ENCODE measurements at places on chromosomes 7 and 10. TPM values are rescaled to one million over a fixed set of nuclear protein-coding genes. Genes with fewer than 3 reads are reported as not detected.

GRCh38 chr7:39392151-39392550 is 174.1 kb upstream of the YAE1 start:
- H3K27me3 ChIP-seq, result peaks cover 4% of the 10 kb centered on the region
- no peak for DNase-seq
- H3K4me3 ChIP-seq, result no peak overlapping the region
- H3K4me1 ChIP-seq, result no peaks in the 10 kb centered on the region
- H3K36me3 ChIP-seq, result no peaks in the 10 kb centered on the region

DNA sequence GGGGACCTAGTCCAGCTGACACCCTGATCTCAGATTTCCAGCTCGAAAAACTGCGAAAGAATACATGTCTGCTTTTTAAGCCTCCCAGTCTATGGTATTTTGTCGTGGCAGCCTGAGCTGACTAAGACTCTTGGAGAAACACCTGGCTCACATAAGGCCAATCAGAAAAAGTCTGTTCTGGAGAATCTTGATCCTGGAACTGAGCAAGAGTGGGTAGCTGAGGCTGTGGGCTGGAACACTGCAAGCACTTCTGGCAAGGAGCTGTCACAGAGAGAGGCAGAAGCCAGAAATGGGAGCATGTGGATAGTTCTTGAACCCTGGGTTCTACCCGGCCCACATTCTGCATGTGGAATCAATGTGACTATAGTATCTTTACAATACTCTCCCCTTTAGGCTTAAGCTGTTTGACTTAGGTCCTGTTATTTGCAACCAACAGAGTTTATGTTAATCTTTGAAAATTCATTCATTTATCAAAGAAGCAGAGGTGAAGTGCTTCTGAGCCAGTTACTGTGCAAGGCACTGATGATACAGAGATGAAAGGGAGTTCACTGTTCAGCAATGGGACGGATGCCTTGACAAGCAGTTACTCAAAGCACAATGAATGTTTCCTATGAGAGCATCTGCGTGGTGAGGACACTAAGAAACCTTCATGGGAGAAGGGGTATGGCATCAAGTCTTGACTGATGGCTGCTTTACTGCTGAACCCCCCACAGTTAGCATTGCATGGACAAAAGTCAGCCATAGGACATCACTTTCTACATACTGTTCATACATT is 4.4 kb upstream of the C10orf90 start:
- no peak for DNase-seq
- H3K27ac ChIP-seq, result no peak overlapping the region
- no peaks in the 10 kb centered on the region for H3K4me1 ChIP-seq
- no peak overlapping the region for H3K4me3 ChIP-seq
- no peaks in the 10 kb centered on the region for H3K27me3 ChIP-seq

GRCh38 chr10:124618470-124619073 is 125.6 kb downstream of the FAM53B start:
- H3K27me3 ChIP-seq, result no peaks in the 10 kb centered on the region
- DNase-seq, result no peak
- H3K36me3 ChIP-seq, result peaks cover 12% of the 10 kb centered on the region
- peak overlapping the region; percentile 54 for H3K27ac ChIP-seq
- no peak overlapping the region for H3K4me3 ChIP-seq

The PAPOLB gene
- not detected for total RNA-seq

DNA sequence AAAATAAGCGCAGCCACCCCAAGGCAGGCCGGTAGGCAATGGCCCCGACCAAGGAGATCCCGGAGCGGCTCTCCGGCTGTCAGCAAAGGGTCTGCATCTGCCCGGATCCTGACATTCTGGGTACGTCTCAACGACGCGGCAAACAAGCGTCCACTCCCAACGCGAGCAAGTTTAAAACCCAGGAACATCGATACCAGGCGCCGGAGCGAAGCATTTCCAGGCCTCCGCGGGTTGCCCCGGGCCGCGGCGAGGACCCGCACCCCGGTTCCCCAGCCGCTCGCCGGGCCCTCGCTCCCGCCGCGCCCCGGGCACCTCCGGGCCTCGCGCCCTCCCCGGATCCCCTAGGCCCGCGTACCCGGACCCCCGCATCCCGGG is 453 bp downstream of the URGCP start:
- peaks cover 7% of the 10 kb centered on the region for H3K4me1 ChIP-seq
- H3K27ac ChIP-seq, result no peak overlapping the region
- DNase-seq, result peak; percentile 30
- H3K4me3 ChIP-seq, result peak overlapping the region; percentile 61
- H3K36me3 ChIP-seq, result peaks cover 2% of the 10 kb centered on the region

DNA sequence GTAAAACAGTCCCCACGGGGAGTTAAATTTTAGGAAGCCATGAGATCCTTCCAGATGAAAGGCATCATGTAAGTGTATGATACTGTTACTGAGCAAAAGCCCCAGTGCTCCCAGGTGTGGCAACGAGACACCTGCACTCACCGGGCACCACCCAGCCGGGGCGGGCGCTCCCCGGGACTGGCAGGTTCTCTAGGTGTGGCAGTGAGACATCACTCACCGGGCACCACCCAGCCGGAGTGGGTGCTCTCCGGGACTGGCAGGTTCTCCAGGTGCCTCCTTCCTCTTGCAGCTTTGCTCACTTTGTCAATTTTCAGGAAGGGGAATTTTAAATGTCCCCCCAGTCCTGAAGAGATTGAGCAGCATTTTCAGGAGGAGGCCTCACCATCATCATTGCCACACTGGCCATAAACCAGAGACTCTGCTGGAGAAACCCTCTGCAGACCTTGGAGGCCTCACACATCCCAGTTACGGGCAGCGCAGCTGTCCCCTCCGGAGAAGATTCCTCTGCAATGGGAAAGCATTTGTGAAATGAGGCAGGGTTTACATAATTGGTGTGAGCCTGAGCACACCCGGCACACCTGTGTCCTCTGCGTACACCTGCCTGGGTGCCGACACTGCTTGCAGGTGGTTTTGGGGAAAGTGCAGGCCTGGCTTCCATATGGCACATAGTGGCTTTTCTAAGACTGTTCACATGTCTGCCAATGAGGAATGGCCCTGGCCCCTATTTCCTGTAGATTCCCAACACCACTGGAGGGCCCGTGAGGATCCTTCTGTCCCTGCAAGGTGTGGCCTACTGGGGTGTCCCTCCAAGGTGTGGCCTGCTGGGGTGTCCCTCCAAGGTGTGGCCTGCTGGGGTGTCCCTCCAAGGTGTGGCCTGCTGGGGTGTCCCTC is 191.4 kb downstream of the EBF3 start:
- no peak overlapping the region for H3K27ac ChIP-seq
- no peaks in the 10 kb centered on the region for H3K36me3 ChIP-seq
- no peaks in the 10 kb centered on the region for H3K4me1 ChIP-seq
- no peak for DNase-seq
- no peaks in the 10 kb centered on the region for H3K27me3 ChIP-seq
- no peak overlapping the region for H3K4me3 ChIP-seq

The ZC3HAV1 gene
- total RNA-seq, result 155 TPM

The FAS gene
- total RNA-seq, result 28.7 TPM

DNA sequence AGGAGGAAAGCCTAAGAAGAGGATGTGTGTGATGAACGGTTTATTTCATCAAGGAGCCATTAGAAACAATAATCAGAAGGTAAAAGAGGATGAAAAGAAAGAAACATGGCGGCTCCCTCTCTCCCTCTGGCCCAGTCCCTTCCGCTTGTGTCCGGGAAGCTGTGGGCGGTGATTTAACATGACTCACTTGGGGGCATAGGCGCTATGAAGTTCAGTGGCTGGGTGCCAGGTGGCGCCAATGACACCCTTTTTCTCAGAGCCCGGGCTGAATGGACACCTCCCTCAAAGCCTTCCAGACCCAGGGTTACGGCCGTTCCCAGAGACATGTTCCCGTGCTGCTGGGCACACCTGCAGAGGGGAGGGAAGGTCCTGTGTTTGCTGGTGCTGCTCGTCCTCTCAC is 244.0 kb downstream of the SKAP2 start:
- H3K27me3 ChIP-seq, result no peaks in the 10 kb centered on the region
- no peaks in the 10 kb centered on the region for H3K4me1 ChIP-seq
- DNase-seq, result no peak
- H3K4me3 ChIP-seq, result no peak overlapping the region
- H3K27ac ChIP-seq, result no peak overlapping the region

The CFAP58 gene
- not detected for total RNA-seq

The THSD7A gene
- total RNA-seq, result not detected

- H3K27ac ChIP-seq, result no peak overlapping the region
- DNase-seq, result no peak
- H3K4me3 ChIP-seq, result no peak overlapping the region
- H3K4me1 ChIP-seq, result no peaks in the 10 kb centered on the region
These were observed 187.9 kb upstream of the AKR1E2 start for GRCh38 chr10:4638099-4638498.

DNA sequence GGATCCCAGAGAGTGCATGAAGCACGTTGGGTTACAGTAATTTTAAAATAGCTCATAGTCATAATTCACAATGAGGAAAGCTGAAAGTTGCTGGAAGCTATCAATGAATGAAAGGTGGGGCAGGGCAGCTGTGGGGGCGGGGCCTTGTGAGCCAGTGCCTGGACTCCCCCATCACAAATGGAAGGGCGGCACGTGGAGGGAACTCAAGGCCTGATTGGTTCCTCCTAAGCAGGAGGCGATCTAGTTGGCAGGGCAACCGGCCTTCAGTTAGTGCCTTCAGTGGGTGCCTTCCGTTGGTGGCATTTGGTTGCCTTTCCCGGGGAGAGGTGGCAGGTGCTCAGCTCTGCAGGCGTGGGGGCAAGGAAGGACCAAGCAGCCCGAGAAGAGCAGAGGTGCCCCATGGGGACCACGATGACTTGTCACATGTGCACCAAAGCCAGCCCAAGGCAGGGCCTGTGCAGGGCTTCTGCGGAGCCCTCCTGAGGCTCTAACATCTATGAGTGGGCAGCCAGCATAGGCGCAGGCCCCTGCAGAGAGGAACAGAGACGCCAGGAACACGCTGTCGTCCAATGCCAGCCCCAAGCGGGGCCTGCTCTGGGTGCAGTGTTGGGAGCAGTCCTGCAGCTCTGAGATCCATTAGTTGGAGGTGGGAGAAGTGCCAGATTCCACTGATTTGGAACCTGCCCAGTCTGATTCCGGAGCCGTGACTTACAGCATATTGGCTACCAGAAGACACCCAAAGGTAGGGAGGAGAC is 59.8 kb upstream of the PDSS1 start:
- H3K4me3 ChIP-seq, result no peak overlapping the region
- no peaks in the 10 kb centered on the region for H3K36me3 ChIP-seq
- no peaks in the 10 kb centered on the region for H3K4me1 ChIP-seq
- no peak overlapping the region for H3K27ac ChIP-seq

GRCh38 chr7:92064438-92065029 is 69.7 kb downstream of the CYP51A1 start:
- DNase-seq, result no peak
- H3K4me3 ChIP-seq, result no peak overlapping the region
- H3K27me3 ChIP-seq, result no peaks in the 10 kb centered on the region
- H3K4me1 ChIP-seq, result no peaks in the 10 kb centered on the region
- no peak overlapping the region for H3K27ac ChIP-seq

DNA sequence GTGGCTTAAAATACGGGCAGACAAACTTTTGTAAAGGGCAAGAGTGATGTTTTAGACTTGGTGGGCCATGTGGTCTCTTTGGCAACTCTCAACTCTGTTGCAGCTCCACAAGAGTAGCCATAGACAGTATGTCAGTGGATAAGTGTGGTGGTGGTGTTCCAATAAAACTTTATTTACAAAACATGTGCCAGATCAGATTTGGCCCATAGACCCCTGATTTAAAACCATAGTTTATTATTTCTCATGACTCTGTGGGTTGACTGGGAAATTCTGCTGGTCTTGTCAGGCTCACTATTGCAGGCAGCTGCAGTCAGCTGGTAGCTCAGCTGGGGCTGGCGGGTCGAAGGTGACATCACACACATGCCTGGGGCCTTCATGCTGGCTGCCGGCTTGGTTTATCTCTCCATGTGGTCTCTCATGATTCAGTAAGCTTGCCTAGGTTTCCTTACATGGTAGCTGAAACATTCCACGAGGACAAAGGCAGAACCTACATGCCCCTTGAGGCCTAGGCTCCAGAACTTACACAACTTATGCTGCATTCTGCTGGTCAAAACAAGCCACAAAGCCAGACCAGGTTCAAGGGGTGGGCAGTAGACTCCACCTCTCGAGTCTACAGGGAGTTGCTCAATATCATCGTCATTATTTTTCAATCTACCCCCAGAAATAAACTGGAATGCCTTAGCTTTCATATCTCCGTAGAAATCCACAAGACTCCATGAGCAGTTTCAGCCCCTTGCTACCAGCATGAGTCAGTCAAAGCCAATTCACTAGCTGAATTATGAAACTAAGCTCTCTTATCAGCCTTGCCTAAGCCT is 245.7 kb downstream of the WDR11 start:
- H3K36me3 ChIP-seq, result no peaks in the 10 kb centered on the region
- no peaks in the 10 kb centered on the region for H3K4me1 ChIP-seq
- H3K27me3 ChIP-seq, result no peaks in the 10 kb centered on the region
- DNase-seq, result no peak
- no peak overlapping the region for H3K4me3 ChIP-seq

- H3K27me3 ChIP-seq, result no peaks in the 10 kb centered on the region
- H3K27ac ChIP-seq, result peak overlapping the region; percentile 97
- no peaks in the 10 kb centered on the region for H3K36me3 ChIP-seq
- H3K4me3 ChIP-seq, result no peak overlapping the region
- no peak for DNase-seq
- peaks cover 55% of the 10 kb centered on the region for H3K4me1 ChIP-seq
These were observed 217.4 kb upstream of the KLF14 start for GRCh38 chr7:130951303-130951975.

- peaks cover 3% of the 10 kb centered on the region for H3K4me1 ChIP-seq
- H3K36me3 ChIP-seq, result no peaks in the 10 kb centered on the region
- no peak for DNase-seq
- no peak overlapping the region for H3K27ac ChIP-seq
- H3K4me3 ChIP-seq, result no peak overlapping the region
- no peaks in the 10 kb centered on the region for H3K27me3 ChIP-seq
These were observed 25.9 kb upstream of the RBM20 start for GRCh38 chr10:110618230-110618610.

DNA sequence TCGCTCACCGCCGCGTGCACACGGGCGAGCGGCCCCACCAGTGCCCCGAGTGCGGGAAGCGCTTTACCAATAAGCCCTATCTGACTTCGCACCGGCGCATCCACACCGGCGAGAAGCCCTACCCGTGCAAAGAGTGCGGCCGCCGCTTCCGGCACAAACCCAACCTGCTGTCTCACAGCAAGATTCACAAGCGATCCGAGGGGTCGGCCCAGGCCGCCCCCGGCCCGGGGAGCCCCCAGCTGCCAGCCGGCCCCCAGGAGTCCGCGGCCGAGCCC is 3.3 kb downstream of the REPIN1 start:
- H3K4me1 ChIP-seq, result peaks cover 11% of the 10 kb centered on the region
- no peaks in the 10 kb centered on the region for H3K27me3 ChIP-seq
- H3K4me3 ChIP-seq, result no peak overlapping the region
- DNase-seq, result no peak

- H3K4me1 ChIP-seq, result no peaks in the 10 kb centered on the region
- H3K27ac ChIP-seq, result no peak overlapping the region
- H3K36me3 ChIP-seq, result no peaks in the 10 kb centered on the region
- DNase-seq, result no peak
- H3K27me3 ChIP-seq, result peaks cover 15% of the 10 kb centered on the region
- H3K4me3 ChIP-seq, result no peak overlapping the region
These were observed 782 bp downstream of the POU6F2 start for GRCh38 chr7:38978491-38978890.

The PLEKHS1 gene
- not detected for total RNA-seq

DNA sequence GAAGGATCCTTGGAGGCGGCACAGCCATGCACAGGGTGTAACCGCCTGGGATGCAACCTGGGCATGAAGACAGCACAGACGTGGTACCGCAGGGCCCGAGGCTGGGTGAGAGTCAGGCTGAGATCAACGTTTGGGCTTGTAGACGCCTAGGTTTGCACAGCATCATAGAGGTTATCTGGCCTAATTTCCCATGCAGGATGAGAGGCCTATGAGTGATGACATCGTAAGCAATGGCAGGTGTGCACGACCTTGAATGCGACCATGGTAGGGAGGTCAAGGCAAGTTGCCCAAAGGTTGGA is 7.5 kb downstream of the CALML3 start:
- H3K36me3 ChIP-seq, result no peaks in the 10 kb centered on the region
- no peak for DNase-seq
- H3K4me1 ChIP-seq, result no peaks in the 10 kb centered on the region
- no peaks in the 10 kb centered on the region for H3K27me3 ChIP-seq
